GM23248 (cell line): ENCODE measurements at places on chromosomes 5 and 9. TPM values are rescaled to one million over a fixed set of nuclear protein-coding genes. Genes with fewer than 3 reads are reported as not detected.

DNA sequence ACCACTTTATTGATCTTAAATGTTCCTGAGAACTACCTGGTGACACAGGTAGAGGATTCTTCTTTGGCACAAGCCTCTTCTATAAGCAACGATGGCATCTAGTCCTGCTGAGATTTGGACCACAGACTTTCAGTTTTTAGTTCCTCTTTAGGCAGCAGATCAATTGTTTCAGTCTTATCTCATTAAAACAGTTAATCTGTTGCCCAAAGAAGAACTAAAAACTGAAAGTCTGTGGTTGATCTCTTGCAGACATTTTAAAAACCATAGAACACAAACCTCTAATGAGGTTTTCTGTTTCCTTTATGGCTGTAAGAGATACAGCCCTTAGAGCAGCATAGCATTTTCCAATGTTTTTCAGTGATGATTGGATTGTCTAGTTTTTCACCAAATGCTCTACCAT is 480.9 kb downstream of the MTRR start:
- DNase-seq: no peak

C8G gene
- total RNA-seq: not detected in 2 replicates

SPATA31C1 gene
- not detected in 2 replicates for total RNA-seq

MRPS2 gene
- total RNA-seq: 32.2 and 45.3 TPM in 2 replicates

GCNT4 gene
- total RNA-seq: 1.4 and 2.8 TPM in 2 replicates

DNA sequence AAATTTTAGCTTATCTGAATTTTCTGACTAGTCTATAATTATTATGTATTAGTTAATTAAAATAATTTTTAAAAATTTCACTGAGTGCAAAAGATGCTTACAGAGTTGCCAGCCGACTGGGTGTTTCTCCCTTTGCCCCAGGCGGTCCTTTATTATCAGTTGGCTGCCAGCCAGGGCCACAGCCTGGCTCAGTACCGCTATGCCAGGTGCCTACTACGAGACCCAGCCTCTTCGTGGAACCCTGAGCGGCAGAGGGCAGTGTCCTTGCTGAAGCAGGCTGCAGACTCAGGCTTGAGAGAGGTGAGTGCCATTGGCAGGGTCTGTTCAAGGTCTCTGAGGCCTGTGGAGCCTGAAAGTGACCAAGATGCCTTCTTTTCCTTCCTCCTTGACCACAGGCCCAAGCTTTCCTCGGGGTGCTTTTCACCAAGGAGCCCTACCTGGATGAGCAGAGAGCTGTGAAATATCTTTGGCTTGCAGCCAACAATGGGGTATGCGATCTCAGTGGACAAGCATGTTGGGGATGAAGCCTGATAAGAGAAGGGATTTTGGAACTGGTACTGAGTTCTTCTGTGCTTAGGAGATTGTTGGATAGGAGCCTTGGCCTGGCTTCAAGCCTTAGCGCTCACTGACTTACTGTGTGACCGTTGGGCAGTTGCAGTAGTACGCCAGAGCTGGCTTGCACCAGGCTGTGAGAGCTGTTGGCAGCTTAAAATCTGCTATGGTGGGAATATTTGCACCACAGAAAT is 10.6 kb downstream of the DELE1 start:
- DNase-seq: no peak

GRCh38 chr5:1210832-1211251 is 9.4 kb downstream of the SLC6A19 start:
- DNase-seq: no peak

NPR2 gene
- 26.7 and 26.9 TPM in 2 replicates for total RNA-seq

- DNase-seq: no peak
Measured at GRCh38 chr9:5917888-5918287, 27.2 kb downstream of the MLANA start.

- no peak for DNase-seq
Measured at GRCh38 chr9:89669361-89669842, 64.6 kb downstream of the GADD45G start.

TSLP gene
- total RNA-seq: not detected in 2 replicates

DNA sequence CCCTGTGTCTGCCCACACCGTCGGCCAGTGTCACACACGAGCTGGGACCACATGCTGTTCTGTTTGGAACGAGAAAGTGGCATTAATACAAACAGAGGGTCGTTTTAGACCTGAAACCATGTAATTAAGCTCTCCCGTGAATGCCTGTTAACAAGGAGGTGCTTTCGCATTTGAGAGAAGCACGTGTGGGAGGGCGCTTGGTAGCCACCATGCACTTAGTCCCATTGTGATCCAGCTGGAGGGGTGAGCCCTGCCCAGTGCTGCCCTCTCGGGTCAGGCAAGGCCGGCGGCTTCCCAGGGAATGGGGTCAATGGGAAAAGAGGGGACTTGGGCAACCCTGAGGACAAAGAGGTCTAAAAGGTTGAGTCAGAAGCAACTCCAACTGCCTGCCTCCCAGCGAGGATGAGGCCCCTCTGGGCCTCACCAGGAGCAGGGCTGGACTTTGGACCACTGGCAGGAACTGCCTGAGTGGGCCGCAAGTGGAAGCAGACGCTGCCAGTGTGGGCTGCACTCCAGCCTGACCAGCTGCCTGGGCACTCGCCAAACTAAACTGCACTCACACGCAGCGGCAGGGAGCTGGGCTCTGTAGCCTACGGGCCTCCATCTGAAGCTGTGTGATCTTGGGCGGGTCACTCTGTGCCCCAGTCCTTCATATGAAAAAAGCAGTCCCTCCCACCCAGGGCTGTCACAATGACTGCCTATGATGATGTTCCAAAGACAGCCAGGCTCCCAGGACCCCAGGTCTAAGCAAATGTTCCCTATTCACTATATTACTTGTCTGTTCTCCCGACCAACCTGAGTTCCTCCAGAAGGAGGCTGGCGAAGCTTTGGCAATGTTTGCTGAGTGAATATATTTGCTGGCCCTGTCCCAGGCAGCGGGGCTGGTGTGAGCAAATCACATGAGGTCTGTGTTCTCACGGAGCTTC is 195.7 kb downstream of the CDK5RAP2 start:
- peak; percentile 68 for DNase-seq

DNA sequence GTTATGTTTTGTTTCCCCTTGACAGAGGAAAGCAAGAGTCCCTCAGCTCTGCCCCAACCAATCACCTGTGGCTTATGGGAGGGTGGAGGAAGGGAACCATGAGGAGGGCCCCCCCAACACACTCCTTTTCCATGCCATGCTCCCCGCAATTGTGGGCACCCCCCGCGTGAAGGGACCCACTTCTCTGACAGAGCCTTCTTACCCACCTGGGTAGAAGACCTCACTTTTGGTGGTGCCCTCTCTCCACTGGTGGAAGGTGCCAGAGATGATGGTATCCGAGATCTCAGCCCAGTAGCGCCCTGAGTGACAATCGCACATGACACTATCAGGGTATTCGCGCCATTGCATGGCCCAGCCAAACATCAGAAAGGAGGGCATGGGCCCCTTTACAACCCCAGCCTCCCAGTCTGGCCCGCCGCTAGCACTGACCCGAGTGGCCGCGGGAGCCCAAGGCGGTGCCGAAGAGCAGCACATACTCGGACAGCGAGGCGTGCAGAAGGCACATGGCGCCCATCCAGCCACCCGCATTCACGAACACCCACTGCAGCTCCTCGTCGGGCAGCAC is 714 bp downstream of the SIGMAR1 start:
- no peak for DNase-seq

- no peak for DNase-seq
Measured at GRCh38 chr9:119298076-119298853, 71.0 kb downstream of the BRINP1 start.

DNA sequence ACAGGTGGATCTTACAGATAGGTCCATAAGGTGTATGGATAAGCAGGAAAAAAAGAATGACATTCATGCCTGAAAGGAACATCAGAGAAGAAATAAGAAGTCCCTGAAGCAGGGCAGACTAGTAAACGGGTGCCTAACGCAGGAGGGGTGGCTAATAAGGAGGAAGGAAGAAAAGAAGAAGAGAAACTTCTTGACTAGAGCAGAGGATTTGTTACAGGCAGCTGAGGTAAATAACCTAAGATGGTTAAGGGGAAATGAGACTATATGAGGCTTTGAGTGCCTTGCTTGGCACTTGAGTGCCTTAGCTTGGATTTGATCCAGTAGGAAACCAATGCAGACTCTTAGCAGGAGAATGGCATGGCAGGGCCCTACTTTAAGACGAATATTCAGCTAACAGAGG is 313.5 kb upstream of the PDE4D start:
- no peak for DNase-seq

DNA sequence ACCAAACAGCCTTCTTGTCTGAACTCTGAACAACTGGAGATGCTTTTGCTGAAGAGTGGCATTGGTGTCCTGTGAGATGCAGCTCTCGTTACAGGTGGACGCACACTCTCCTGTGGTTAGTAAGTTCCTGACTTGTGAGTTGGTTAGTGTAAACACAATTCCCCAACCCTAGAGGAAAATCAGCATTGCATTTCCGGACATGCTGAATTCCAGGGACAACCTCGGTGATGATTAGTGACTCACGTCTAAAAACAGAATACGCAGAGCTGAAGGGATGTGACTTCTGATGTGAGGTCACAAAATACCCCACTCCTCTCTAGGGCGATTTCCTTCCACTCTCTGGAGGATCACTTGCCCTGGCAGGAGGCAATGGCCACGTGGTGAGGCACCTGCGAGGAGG is 5.0 kb downstream of the OR2V2 start:
- DNase-seq: no peak

- DNase-seq: no peak
Measured at GRCh38 chr5:171422495-171422894, 3.0 kb downstream of the FGF18 start.

BHMT gene
- not detected in 2 replicates for total RNA-seq

PCDHB11 gene
- total RNA-seq: 0.38 and 1.2 TPM in 2 replicates

DNA sequence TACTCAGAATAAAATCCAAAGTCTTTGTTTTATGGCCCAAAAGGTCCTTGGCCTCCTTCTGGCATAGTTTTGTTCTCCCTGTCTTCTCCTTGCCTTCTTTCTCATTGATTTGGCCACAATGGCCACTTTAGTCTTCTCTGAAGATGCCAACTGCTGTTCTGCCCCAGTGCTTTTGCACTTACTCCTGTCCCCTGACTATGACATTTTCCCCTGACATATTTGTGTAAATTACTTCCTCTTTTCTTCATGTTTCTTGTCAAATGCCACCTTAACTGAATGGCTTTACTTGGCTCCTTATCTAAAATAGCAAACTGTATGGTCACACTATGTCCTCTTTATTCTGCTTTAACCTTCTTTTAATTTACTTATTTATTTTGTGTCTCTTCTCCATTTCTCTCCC is 484.7 kb upstream of the ARRDC3 start:
- no peak for DNase-seq

PCDHGB4 gene
- 6.8 and 7.6 TPM in 2 replicates for total RNA-seq

MLANA gene
- total RNA-seq: not detected in 2 replicates

GRCh38 chr5:40292006-40292405 is 387.7 kb upstream of the PTGER4 start:
- DNase-seq: no peak

GRCh38 chr5:55066277-55066676 is 36.2 kb upstream of the GZMA start:
- no peak for DNase-seq

CYLC2 gene
- total RNA-seq: not detected in 2 replicates

SNCB gene
- not detected in 2 replicates for total RNA-seq

DNA sequence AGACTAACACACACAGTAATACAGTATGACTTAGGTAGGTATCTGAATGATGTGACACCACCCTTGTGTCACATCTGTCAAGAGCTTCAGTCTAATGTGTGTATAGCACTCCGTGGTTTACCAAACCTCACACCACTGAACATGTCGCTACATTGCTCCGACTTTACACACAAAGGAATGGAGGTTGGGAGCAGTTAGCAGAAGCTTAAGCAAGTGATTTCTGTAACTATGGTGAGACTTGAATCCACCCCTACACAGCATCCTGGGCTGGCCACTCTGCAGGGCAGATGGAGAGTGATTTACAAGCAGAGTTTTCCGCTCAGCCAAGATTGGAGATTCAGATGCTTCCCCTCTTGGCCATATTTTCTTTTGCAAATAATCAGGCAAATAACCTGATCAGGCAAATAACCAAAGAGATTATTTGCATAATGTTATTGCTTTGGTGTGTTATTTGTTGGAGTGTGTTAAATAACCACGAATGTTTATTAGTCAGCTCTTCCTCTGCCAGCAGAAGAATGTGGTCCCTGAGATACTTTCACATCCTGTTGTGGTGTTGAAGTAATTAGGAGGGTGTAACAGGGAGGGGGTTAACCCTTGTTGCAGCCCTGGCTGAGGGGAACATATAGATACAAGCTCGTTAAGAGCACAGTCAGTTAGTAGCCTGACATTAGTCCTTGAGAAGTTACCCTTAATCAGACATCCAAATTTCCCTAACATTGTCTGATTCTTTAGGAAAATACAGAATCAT is 92.8 kb downstream of the SNX18 start:
- peak; percentile 57 for DNase-seq

DNA sequence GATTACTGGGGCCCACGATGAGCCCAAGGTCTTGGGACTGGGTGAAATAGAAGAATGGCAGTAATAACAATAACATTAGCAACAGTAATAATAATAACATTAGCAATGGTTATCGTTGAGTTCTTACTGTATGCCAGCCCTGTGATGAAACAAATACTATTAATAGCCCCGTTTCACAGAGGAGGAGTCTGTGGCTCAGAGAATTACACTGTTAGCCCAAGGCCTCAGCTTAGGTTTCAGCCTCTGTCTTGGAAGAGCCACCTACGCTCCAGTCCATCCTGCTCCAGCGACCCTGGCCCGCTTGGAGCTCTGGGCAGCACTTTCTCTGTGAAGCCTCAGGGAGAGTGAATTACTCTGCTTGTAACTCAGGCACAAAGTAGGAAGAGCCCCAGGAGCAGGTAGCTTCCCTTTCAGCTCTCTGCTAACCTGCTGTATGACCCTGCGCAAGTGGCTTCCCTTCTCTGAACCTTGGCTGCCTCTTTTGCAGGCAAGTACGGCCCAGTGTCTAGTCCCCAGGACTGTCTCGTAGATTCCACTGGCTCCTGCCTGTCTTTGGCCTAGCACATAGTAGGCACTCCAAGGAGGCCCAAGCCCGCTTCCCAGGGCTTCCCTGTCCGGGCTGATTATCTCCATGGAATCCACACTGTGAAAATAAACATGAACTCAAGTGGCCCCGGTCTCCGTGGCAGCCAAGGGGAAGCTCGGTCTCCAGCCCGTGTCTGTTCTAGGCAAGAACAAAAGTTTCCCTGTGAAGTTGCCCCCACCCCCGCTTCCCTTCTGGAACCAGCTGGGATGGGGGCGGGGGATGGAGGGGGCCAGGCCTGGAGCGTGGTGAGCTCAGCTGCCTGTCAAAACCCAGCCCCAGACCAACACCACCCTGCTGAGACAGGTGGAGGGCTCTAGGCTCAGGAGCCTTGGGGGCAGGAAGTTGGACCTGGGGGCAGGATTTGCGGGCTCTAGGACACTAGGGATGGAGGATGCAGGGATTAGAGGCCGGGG is 26.2 kb upstream of the LMX1B start:
- peak; percentile 36 for DNase-seq

NR2F1-AS1 gene
- total RNA-seq: 8.3 and 13.4 TPM in 2 replicates
